Hepatocyte (in vitro differentiated cells): ENCODE measurements at places on chromosomes 6 and 20.
A peak's percentile ranks its signal among the peaks of the same experiment; 100 is the strongest.

- peak; percentile 87 for DNase-seq
These were observed 19.2 kb downstream of the MCUR1 start for GRCh38 chr6:13795041-13795750.

GRCh38 chr6:53699462-53699861 is 33.9 kb upstream of the KLHL31 start:
- no peak for DNase-seq

DNA sequence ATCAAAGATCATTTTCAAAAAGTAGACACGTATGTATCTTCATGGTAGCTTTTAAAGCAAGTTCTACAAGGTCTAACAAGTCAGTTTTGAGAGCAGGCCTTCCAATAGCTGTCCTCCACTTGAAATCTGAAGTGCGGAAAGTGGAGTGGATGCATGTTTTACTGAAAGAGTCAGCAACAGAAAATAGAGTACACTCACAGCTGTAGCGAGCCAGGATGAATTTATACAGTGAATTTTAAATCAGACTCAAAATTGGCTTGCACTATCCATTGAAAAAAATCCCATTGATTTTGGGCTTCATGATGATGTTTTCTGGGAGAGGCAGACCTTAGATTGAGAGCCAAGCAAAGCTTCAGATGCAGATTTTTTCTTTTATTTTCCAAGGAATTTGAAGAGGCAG is 80.6 kb downstream of the GJA10 start:
- no peak for DNase-seq

GRCh38 chr6:142055219-142055618 is 77.5 kb upstream of the GJE1 start:
- no peak for DNase-seq

DNA sequence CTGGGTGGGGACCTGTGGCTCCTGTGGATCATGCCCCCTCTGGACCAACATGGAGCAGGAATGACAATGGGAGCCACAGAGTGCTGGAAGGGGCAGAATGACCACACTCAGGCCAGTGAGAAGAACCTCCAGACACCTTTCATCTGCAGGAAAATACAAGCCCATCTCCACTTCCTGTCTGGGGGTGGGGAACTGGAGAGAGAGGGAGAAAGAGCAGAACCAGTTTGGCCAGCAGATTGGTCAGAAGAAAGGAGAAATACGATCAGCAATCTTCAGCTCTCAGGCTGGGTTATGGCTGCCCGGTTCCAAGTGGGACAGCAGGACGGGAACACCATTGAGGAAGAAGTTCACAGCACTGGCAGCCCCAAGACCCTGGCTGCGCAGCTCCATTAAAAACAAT is 37.0 kb downstream of the BMP7 start:
- no peak for DNase-seq

GRCh38 chr20:53050338-53050737 is 78.2 kb downstream of the TSHZ2 start:
- DNase-seq = no peak

- no peak for DNase-seq
These were observed 22.2 kb downstream of the PLCG1 start for GRCh38 chr20:41159547-41159946.

GRCh38 chr20:17438436-17439039 is 92.6 kb downstream of the BFSP1 start:
- DNase-seq = no peak

DNA sequence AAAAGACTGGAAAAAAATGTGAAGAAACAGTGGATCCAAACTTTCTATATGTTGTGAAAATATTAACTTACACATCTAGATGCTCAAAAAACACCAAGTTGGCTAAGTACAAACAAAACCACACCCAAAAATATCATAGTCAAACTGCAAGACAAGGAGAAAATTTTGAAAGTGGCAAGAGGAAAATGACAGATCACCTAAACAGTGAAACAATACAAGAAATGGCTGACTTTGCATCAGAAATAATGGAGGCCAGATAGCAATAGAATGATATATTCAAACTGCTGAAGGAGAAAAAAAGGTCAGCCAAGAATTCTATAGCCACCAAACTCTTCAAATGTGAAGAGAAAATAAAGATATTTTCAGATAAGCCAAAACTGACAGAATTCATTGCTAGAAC is 22.4 kb upstream of the UST start:
- DNase-seq = no peak

DNA sequence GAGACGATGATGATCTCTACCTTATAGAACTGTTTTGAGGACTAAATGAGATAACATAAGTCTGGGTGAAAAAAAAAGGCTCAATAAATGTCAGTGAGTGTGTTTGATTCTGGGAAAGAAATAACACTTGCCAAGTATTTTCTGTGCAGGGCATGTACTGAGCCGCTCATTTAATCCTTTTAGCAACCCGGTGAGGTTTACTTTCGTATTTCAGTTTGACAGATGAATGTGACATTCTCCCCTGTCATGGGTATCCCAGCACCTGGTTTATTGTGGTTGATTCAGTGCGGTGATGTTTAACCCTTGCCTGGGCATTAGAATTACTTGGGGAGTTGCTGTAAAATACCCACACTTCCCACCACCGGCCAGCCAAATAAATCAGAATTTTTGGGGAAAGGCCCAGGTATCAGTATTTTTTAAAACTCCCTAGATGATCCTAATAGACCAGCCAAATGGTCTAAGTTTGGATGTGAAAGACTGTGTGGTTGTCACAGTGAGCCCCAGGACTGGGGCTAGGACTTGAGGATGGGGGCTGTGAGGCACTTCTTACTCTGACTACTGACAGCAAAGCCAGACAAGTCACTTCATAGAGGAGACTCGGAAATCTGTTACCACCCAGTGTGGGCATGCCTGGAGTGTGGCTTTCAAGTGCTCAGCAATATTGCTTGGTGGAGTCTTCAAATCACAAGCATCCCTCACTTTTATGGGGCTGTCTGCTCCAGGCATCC is 100.2 kb upstream of the KCNG1 start:
- DNase-seq = no peak

DNA sequence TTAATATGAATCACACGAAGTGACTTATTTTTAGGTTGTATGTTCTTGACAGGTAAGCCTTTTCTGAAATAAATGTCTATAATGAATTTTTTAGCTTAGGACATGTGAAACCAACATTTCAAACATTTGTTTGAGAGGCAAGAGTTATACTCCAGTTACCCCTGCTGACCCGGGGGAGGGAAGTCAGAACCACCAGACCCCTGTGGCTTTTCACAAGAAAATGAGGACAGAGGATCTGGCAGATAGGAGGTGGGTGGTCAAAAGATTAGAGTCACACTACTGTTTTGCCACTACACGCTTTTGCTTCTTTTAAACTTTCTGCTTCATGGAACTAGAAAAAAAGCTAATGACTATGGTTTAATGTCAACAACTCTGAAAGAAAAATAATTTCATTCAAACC is 27.5 kb upstream of the ADGRF4 start:
- DNase-seq = no peak

DNA sequence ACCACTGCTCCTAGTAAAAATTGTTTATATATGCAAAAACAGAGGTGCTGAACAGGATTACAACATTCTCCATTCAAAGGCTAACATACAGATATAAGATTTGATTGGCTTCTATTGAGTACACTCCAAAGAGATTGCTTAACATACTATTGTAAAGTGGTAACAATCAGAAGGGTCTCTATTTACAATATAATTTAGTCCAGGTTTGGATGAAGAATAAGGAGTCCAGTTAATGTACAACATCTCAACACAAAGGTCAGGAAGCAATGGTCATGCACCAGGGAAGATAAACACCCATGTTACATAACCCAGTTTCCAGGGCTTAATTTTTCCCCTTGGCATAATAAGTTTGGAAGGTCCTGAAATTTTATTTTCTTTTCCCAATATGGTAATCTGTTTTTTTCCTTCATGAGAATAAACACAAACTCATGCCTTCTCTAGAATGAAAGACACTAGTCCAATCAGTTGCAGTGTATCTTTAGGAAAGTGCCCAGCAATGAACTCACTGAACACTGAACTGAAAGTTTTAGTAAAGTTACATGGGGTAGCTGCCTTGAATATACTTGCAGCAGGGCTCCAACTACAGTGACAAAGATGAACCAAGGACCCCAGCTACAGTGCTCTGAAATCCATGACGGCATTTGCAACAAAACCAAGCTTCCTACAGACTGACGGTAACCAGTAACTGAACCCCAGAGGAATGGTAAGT is 255.3 kb upstream of the GJE1 start:
- no peak for DNase-seq

GRCh38 chr20:31568773-31569162 is 36.3 kb upstream of the ID1 start:
- peak; percentile 48 for DNase-seq
